ENCODE measurements at places on chromosomes 11 and 22. TPM values are rescaled to one million over a fixed set of nuclear protein-coding genes. Genes with fewer than 3 reads are reported as not detected.

The CD6 gene
- total RNA-seq: not detected

The SCGB2A2 gene
- not detected for total RNA-seq

The POU2F3 gene
- total RNA-seq: not detected

The DRD4 gene
- total RNA-seq: not detected

The ESAM gene
- 7.1 TPM for total RNA-seq

The ASCL2 gene
- not detected for total RNA-seq

The ANKRD49 gene
- 11.7 TPM for total RNA-seq

The TSSK2 gene
- total RNA-seq: not detected

The BIK gene
- total RNA-seq: under 0.01 TPM

The GVQW3 gene
- 1.2 TPM for total RNA-seq

The CBLIF gene
- total RNA-seq: not detected

The C11orf65 gene
- total RNA-seq: 0.85 TPM

The ART5 gene
- not detected for total RNA-seq

The TEX54 gene
- total RNA-seq: not detected

The OR51B4 gene
- total RNA-seq: not detected

The MN1 gene
- total RNA-seq: 3.1 TPM

The PKDREJ gene
- total RNA-seq: not detected

The SYCE3 gene
- total RNA-seq: not detected

The RFPL2 gene
- total RNA-seq: not detected

The H19 gene
- total RNA-seq: 9.2 TPM

The HOATZ gene
- not detected for total RNA-seq

The OR5P2 gene
- total RNA-seq: not detected

The SMC1B gene
- not detected for total RNA-seq

The PANX3 gene
- not detected for total RNA-seq

The E2F8 gene
- under 0.01 TPM for total RNA-seq

The DNAJB7 gene
- not detected for total RNA-seq

The FOLR2 gene
- not detected for total RNA-seq

All from regular cardiac myocyte (primary cell).